NCI-H510A treated with DMSO at 0.1 percent for 48 hours (cell line): ENCODE measurements at places on chromosomes 1 and 21.

- no peak for DNase-seq
Measured at GRCh38 chr1:22110016-22110415, 32.9 kb downstream of the WNT4 start.

DNA sequence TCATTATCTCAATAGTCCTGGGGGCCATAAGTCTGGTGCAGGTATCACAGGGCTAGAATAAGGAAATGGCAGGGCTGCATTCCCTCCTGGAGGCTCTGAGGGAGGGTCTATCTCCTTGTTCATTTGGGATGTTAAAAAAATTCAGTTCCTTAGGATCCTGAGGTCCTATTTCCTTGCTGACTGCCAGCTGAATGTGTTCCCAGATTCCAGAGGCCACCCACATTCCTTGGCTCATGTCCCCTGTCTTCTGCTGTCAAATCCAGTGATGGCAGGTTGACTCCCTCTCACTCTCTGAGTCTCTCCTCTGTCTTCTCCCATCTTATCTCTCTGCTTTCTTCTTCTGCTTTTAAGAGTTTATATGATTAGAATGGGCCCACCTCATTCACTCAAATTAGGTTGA lies 400.6 kb downstream of the PTPRU start:
- no peak for DNase-seq

GRCh38 chr1:114009393-114009792 lies 30.1 kb downstream of the OLFML3 start:
- no peak for DNase-seq

GRCh38 chr1:13708380-13708982 lies 8.5 kb downstream of the PRDM2 start:
- DNase-seq: no peak

- no peak for DNase-seq
Measured at GRCh38 chr1:23208527-23208926, 8.8 kb downstream of the HTR1D start.

GRCh38 chr21:25895565-25896205 lies 160.9 kb downstream of the GABPA start:
- DNase-seq: peak; percentile 27

- DNase-seq: no peak
Measured at GRCh38 chr1:80827666-80828065, 973.1 kb upstream of the ADGRL2 start.

DNA sequence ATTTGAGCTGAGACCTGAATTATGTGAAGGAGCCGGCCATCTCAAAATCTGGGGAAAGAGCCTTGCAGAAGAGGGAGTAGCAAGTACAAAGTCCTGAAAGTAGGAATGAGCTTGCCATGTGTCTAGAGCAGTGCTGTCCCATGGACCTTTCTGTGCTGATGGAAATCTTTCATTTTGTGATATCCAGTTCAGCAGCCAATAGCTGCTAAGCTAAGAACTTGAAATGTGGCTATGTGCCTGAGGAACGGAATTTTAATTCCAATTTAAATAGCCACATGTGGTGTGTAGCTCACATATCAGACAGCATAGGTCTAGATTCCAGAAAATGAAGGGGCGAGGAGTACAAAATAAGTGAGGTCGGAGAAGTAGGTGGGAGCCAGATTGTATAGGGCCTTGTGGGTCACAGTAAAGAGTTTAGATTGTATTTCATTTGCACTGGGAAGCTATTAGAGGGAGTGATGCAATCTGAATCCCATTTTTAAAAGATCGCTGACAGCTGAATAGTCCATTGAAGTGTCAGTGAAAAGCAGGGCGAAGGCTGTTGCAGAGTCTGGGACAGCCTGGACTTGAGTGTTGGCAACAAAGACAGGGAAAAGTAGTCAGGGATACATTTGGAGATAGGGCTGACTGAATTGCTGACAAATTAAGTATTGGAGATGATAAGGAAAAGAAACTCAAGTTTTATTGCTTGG lies 80.3 kb downstream of the TMEM200B start:
- DNase-seq: no peak

DNA sequence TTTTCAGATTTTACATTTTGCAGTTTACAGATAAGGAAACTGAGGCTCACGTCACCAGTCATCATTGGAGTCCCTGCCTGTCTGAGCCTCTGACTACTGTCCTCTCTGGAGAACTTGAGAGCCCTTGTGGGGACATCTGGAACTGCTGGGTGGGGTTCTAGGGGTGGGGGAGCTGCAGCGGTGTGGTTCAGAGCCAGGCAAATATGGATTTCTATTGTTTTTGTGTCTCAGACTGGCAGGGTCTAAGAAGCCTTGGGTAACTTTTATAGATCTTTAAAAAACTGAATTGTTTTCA lies 46.9 kb downstream of the IER5 start:
- peak; percentile 21 for DNase-seq

- no peak for DNase-seq
Measured at GRCh38 chr1:119136401-119136800, 4.1 kb downstream of the WARS2 start.

- DNase-seq: no peak
Measured at GRCh38 chr1:155078469-155079209, at the start of gene EFNA3. Gene EFNA3, plus strand, starts transcription at chr1:155078837. Its CDS starts 105 bp downstream, at chr1:155078942.

DNA sequence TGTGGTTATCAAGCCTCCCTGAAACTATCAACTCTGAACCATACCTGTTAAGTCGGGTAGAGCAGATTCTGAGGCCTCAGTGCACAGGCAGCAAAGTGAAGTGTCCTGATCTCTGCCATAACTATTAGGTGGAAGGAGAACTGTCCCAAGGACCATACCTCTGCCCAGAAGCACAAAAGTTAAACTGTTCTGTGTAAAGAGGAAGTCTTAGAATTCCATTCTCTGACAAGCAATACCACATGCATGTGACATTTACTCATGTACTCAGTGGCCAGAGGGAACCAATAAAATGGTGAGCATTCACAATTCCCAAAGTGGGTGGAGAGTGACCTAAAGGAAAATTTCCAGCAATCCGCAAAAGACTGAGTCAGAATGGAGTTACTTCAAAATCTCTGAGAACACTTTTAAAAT lies 61.0 kb downstream of the TOR3A start:
- DNase-seq: no peak

DNA sequence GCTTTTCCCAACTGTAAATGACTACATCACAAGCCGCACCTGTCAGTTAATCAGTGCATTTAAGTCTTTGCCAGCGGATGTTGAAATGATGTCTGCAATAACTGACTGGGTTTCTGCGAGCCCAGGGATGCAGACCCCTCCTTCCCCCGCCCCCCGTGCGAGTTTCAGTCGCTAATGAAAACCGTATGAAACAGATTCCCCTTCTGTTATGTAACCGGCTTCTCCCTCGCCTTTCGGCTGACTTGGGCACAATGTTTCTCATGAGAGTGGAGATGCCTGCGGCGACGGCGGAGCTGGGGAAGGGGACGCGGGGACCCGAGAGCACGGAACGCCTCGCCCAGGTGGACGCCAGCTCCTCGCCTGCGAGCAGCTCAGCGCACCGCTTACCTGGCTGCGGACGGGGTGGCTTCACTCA lies 753 bp downstream of the KCNJ6 start:
- no peak for DNase-seq

GRCh38 chr1:196951711-196952394 lies 8.3 kb downstream of the CFHR2 start:
- no peak for DNase-seq

DNA sequence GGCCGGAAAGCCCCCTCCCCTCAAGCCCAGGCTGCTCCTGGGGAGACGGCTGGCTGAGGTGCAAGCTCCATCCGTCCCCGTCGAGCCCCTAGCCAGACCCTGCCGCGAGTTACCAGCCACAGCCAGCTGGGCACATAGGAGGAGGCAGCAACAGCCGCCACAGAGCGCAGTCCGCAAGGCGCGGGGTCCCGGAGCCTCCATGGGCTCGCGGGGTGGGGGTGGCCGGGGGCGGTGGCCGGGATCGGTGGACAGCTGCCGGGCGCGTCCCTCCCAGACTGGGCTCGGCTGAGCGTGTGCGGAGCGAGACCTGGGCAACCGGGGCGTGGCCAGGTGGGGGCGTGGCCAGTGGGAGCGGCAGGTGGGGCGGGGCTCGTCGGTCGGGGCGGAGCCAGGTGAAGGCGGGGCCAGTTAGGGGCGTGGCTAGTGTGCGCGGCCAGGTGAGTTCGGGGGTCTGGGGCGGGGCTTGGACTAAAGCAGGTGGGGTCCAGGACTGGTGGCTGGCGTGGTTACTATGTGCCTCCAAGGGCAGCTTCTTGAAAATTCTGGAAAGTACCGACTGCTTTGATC lies at the start of gene CD164L2:
Gene CD164L2 (minus strand): TSS at position 295 of the 567 bp plus-strand sequence. CDS start 94 bp downstream, at position 201.
- DNase-seq: no peak

DNA sequence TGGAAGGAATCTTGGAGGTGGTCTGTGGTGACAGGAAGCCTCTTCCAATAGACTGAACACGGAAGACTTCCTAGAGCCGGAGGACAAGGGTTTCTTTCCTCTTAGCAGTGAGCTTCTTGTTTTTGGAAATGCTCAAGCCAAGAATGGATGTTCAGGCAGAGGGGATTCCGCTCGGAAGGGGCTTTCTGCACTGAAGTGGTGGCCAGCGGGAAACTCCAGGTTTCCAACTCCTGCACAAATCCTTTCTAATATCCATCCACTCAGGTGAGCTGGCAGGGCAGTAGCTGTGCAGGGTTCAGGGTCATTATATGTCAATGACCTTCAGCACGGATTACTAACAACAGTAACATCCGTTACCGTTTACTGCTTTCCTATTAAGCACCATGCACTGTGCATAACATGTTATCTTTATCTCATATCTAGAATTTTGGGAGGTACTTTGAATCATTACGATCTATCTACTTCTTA lies 573 bp upstream of the CPT2 start:
- DNase-seq: peak; percentile 42

- peak; percentile 95 for DNase-seq
Measured at GRCh38 chr1:234605983-234606783, 3.8 kb downstream of the IRF2BP2 start.

DNA sequence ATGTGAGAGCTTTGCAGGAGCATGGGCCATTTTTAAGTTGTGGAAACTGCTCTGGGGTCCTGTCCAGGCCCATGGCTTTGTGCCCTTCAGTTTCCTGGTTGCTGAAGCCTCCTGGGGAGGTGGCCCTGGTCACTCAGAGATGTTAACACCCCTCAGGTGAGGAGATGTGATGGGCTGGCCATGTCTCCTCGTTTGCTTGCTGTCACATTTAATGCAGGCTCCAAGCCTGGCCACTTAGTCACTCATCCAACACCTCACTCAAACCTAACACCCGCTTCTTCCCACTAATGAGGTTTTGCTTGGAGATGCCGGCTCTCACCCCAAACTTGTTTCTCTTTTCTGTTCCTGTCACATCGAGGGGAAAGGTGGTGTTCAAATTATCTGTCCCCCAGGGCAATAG lies 192.7 kb downstream of the PTPRU start:
- no peak for DNase-seq

- DNase-seq: no peak
Measured at GRCh38 chr1:171128463-171128862, 37.8 kb downstream of the FMO3 start.

GRCh38 chr1:172388490-172388889 lies 32.0 kb upstream of the C1orf105 start:
- no peak for DNase-seq

DNA sequence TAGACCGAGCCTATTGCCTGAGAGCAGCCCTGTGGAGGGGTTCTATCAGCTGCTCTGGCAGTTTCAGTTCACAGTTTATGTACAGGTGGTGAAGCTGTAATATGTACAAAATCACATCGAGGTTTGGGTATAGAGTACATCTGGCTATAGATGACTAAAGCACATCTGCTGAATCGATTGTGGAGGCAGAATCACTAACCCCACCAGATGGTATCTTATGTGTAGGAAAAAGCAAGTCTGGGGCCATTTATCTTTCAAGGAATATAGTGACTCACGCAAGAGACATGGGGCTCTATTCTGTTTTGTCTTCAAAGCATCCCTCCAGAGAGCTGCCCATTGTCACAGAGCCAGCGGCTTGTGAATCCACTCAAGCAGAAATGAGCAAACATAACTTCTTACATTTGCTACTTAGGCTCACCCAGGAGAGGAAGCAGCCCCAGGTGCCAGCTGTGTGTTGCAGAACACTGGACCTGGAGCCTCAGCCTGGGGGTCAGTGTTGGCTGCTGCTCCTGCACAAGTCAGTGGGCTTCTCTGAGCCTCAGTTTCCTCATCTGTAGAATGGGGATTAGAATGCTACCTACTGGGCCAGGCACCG lies 21.3 kb downstream of the MIIP start:
- DNase-seq: peak; percentile 39

GRCh38 chr1:6037338-6037762 lies 8.3 kb upstream of the KCNAB2 start:
- DNase-seq: no peak

- peak; percentile 89 for DNase-seq
Measured at GRCh38 chr1:24186993-24187790, at the start of gene IFNLR1. Gene IFNLR1, minus strand, starts transcription at chr1:24187289. Its CDS starts 41 bp downstream, at chr1:24187248.

GRCh38 chr1:27595597-27595996 lies 8.3 kb downstream of the AHDC1 start:
- DNase-seq: no peak

DNA sequence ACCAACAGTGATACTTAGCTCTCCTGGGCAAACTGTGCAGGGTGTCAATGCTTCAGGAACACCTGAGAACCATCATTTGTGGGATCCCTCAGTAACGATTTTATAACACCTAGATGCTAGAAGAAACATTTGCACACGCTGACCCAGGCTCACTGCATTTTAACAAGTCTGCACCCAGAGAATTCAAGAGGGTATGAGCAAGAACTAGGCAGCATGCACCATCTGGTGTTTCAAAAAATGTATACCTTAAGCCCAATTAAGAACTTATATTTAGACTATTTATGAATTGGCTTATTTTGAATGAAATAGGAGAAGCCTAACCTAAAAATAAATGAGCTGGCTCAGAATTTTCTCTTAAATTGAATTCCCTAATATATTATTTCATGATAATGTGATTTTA lies 400.5 kb downstream of the GPATCH2 start:
- no peak for DNase-seq

GRCh38 chr1:64077281-64077940 lies 126.0 kb upstream of the UBE2U start:
- no peak for DNase-seq

DNA sequence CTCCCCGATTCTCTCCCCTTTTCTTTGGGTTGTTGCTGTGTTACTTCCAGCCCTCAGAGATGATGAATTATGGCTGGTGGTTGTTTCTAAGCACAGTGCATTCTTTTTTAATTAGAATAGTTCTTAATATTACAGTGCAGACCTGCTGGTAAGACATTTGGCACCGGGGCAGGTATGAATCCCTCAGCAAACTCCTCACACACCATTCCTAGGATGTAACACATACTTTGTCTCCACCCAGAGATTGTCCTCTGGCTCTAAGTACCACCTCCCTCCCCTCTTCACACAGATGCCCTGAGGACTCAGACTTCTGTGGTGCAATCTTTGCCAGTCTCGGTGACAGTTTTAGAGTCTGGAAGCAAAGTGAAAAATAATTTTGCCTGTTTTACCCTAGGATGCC lies 143.1 kb downstream of the HLX start:
- no peak for DNase-seq

DNA sequence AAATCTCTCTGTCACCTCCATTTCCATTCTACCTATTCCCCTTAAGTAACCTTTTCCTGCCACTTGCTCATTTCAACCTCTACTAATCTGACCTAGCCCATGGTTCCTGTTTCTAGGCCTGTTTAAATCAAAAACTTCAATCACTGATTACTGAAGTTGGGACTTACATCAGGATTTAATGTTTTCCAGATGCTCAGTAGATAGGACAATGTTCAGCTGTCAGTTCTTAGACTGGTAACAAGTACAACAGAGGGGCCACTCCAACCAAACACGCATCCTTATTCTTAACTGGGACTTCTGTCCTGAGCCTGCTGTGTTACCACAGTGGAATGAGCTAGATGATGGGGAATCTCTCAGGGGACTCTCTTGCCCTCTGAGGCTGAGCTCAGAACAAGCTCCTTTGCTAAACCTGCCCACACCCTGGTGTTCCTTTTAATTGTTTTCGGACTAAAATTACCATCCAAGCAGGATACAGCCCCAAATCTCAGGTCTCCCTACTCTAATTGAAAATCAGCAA lies 974.6 kb downstream of the TTLL7 start:
- no peak for DNase-seq

GRCh38 chr1:109263234-109263596 lies 13.9 kb downstream of the CELSR2 start:
- DNase-seq: no peak
